ENCODE measurements at places on chromosomes 16 and 17.

DNA sequence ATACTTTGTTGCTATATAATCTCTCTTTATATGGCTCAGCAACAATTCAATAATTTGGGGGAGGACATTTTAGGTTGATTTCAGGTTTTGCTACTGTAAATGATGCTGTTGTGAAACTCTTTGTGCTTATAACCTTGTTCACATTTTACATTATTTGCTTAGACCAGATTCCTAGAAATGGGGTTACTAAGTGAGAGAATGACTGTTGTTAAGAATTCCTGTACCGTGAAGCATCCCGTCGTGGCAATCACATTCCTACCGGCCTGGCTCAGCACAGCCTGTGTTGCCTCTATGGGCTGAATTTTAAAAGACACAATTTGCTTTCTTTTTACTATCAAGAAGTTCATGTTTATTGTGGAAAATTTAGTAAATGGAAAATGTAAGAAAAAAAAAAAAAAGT, 31.4 kb downstream of the B9D1 start:
- no peak for DNase-seq

- no peak for DNase-seq
Observed at GRCh38 chr17:74239172-74239571, 25.8 kb downstream of the TTYH2 start.

DNA sequence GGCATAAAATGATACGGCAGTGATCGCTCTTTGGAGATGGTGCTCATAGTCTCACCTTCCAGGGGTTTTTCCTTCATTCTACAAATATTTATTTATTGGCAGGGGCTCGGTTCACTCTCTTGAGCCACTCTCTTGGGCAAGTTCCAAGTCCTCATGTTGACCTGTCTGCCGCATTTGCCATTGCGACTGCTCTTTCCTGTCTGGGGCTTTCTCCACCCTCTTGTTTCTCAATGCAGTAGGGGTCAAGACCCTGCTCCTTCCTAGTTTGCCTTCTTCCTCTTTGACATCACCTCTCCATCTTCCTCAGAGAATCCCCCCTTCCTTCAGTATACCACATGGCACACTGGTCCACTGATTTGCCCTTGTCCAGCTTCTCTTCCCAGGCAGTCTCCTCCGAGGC, 21.9 kb upstream of the LRRC75A start:
- DNase-seq = no peak

- no peak for DNase-seq
Observed at GRCh38 chr16:20928774-20929411, 28.3 kb downstream of the LYRM1 start.

GRCh38 chr16:71217506-71217905, 13.0 kb downstream of the HYDIN start:
- no peak for DNase-seq

GRCh38 chr16:70160388-70160787, 13.2 kb upstream of the CLEC18C start:
- DNase-seq = no peak

GRCh38 chr17:59756236-59756818, 48.9 kb downstream of the VMP1 start:
- no peak for DNase-seq

DNA sequence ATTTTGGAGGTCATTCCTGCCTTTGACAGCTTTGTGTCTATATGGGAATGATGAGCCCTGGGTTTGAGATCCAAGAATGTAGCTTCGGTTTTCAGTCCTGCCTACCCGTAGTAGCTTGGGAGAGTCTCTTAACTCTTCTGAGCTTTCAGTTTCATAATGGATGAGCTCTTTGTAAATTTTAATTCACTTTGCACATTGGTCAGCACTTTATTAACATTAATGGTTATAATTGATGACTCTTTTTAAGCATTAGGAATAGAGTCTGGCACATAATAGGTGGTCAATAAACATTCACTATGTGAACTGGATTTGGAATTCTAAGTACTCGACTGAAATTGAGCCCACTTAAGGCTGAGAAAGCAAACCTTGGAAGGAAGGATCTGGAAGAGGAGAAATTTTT, 17.3 kb downstream of the GPR139 start:
- DNase-seq = no peak

- no peak for DNase-seq
Observed at GRCh38 chr17:9074131-9074530, 52.8 kb downstream of the NTN1 start.

DNA sequence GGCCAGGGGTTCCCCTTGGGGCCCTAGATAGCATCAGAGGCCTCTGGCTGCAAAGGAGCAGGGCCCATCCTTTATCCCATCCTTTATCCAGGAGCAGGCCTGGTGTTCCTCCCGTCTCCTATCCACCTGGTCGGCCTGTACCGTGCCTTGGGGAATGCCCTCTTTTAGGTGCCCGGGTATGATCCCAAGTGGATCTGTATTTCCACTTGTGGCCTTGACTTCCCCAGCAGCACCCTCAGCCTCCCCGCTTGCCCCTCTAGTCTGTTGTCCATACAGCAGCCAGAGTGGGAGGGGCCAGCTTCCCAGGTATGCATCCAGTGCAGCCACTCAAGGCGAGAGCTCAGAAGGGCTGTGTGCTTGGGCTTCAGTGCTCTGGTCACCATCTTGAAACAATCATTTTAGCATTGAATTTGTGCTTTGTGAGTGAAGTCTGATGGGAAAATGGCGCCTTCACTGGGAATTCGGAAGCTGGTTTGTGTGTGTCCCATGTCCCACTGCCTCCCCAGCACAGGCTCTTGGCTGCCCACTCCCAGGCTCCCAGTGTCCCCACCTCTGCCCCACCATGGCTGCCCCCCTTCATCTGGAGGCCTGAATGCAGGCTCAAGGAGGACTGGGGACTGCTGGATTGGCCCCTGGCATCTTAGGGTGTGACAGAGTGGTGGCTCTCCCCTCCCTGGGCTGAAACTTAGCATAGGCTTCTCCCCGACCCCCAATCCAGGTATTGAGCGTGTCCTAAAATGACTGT, 3.3 kb upstream of the RNF112 start:
- DNase-seq = no peak

GRCh38 chr16:63890081-63890480, 1231.8 kb downstream of the CDH11 start:
- DNase-seq = no peak

- no peak for DNase-seq
Observed at GRCh38 chr16:55367866-55368603, 44.0 kb downstream of the IRX6 start.

GRCh38 chr17:27631411-27631760, 398 bp downstream of the LGALS9 start:
- DNase-seq = no peak

DNA sequence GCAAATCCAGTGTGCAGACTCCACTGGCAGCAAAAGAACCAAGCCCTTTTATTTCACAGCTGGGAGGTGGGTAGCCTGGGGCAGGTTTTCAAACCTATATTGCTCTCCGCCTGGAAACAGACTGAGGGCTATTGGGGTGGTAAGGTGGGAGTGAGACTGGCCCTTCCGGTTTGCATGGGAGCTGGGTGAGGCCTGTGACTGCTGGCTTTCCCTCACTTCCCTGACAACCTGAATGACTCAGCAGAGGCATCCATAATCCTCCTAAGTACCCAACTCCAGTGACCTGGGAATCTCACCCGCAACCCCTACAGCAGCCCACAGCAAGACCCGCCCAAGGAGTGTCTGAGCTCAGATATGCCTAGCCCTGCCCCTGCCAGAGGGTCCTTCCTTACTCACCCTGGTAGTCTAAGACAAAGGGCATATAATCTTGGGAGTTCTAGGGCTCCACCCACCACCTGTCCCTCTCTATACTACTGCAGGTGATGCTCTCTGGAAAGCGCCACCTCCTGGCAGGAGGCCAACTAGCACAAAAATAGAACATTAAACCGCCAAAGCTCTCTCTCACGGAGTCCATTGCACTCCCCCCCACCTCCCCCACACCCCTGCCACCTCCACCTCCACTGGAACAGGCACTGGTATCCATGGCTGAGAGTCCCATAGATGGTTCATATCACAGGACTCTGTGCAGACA, 602.0 kb upstream of the C16orf82 start:
- DNase-seq = no peak

GRCh38 chr16:68281368-68282063, 17.2 kb downstream of the SLC7A6 start:
- DNase-seq = no peak
